Erythroblast (primary cell): ENCODE measurements at places on chromosomes 1 and 21.

DNA sequence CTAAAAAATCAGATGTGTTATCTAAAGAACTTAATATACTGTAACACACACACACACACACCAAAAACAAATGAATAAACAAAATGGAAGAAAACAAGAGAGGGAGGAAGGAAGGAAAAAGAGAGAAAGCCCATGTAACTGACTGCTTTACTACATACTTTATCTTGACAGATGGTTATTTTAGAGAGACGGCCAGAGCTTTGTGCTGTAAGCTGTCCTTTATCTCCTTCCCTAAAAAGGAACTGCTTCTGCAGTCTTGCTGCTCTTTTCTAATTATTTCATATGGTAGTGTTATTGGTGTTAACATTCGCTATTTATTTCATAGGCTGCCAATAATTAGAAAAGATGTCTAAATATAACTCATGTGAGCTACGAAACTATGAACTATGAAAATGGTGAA, 1384.6 kb downstream of the MRPL39 start:
- no peak for DNase-seq

DNA sequence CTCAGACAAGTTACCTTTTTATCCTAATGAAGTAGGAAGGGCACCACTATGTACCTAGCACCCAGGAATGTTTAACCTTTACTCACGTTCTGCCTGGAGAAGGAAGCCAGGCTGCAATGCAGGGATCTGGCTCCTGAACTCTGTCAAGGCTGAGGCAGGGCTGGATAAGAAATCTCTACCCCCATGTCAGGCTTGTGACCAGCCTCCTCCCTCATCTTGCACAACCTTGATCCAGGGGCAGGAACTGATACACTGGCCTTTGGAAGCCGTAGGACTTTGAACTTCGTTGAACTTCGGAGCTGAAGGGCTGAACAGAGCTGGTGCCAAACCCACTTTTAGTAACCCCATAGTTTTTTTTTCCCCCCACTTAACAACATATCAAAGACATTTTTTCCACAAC, 8.0 kb upstream of the AKR1A1 start:
- DNase-seq, result no peak

DNA sequence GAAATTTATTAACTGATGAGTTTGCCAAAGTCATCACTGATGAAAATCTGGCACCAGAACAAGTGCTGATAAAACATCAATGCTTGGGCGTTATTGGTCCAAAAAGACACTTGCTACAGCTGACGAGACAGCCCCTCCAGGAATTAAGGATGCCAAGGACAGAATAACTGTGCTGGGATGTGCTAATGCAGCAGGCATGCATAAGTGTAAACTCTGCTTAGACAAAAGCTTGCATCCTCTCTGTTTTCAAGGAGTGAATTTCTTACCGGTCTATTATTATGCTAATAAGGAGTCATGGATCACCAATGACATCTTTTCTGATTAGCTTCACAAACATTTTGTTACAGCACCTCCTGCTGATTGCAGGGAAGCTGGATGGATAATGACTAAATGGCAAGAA, 402.0 kb downstream of the LTN1 start:
- no peak for DNase-seq

DNA sequence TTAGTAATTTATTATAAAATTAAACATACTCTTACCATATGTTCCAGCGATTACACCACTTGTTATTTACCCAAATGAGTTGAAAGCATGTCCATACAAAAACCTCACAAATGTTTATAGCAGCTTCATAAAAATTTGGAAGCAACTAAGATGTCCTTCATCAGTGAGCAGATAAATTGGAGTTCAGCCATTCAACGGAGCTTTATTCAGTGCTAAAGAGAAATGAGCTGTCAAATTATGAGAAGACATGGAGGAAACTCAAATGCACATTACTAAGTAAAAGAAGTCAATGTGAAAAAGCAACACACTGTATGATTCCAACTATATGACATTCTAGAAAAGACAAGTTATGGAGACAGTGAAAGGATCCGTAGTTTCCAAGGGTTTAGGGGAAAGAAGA, 606.7 kb upstream of the TMPRSS15 start:
- DNase-seq, result no peak

DNA sequence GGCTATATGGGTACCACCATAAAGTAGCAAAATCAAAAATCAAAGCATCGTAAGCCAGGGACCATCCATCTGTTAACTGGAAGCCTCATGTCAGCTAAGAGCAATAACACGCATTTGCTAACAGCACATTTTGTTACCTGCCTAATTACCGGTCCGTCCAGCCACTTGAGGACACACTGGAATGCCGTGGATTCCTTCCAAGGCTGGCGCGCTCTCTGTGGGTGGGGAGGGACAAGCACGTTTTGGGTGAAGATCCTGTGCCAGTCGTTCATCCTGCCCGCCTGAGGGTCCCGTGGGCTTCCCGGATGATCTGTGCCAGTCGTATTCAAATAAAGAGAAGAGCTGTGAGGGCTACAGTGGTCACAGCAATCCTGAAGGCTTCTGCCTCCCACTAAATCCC, 6.2 kb downstream of the NPHP4 start:
- no peak for DNase-seq

GRCh38 chr1:982765-983436, 1.0 kb upstream of the PERM1 start:
- no peak for DNase-seq

DNA sequence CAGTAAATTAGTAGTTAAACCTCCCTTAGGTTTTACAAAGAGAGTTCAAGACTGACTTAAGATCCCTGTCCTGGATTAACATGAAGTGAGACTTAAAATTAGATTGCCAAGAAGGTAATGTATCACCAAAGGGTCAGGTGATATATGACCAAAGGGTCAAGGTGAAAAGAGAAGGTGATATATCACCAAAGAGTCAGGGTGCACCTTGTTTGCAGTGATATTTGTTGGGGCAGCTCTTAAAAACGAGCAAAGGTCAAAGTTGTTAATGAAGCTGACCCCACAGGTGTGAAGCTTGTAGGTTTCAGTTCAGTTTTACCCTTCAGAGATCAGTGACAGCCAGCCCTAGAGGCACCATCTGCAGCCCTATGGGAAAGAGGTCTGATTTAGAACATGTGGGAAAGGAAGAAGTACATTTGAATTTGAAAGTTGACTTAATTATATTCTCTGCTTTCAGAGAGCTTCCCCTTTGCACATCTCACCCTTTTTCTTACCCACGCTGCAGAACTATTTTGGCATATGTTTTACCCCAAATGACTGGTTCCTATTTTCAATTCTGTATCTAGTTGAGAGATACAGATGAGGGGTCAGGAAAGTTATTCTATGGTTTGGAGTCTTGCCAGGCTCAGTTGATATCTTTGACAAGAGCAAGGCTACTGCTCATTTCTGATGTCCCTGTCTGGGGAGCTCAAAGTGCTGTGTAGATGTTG, 170.8 kb downstream of the S1PR1 start:
- no peak for DNase-seq

GRCh38 chr21:39127506-39127905, 55.7 kb downstream of the PSMG1 start:
- DNase-seq, result no peak
